ENCODE measurements at places on chromosomes 13 and 19. TPM values are rescaled to one million over a fixed set of nuclear protein-coding genes. Genes with fewer than 3 reads are reported as not detected.

DNA sequence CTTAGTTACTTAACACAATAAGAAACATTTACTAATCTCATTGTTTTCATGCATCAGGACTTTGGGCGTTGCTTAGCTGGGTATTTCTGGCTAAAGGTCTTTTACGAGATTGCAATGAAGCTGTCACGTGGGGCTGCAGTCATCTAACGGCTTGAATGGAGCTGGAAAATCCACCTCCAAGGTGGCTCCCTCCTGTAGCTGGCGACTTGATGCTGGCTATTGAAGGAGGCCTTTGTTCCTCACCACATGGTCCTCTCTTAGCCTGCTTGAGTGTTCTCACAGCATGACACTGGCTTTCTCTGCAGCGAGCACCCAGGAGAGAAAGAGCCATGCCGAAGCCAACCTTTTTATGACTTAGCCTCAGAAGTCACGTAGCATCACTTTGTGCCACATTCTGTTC lies 92.0 kb downstream of the NHLRC3 start:
- DNase-seq: no peak

- DNase-seq: no peak
These were observed 1278.8 kb upstream of the MIR17HG start for GRCh38 chr13:90068658-90069057.

- DNase-seq: no peak
These were observed 45.9 kb upstream of the ATP11A start for GRCh38 chr13:112643759-112644459.

- no peak for DNase-seq
These were observed 96.6 kb downstream of the ELF1 start for GRCh38 chr13:40922437-40923040.

The CD37 gene
- total RNA-seq: not detected

All from pulmonary artery endothelial cell (primary cell).